ENCODE measurements at places on chromosomes 5 and 9.

GRCh38 chr5:142846406-142846805 lies 76.2 kb downstream of the ARHGAP26 start:
- DNase-seq: no peak

DNA sequence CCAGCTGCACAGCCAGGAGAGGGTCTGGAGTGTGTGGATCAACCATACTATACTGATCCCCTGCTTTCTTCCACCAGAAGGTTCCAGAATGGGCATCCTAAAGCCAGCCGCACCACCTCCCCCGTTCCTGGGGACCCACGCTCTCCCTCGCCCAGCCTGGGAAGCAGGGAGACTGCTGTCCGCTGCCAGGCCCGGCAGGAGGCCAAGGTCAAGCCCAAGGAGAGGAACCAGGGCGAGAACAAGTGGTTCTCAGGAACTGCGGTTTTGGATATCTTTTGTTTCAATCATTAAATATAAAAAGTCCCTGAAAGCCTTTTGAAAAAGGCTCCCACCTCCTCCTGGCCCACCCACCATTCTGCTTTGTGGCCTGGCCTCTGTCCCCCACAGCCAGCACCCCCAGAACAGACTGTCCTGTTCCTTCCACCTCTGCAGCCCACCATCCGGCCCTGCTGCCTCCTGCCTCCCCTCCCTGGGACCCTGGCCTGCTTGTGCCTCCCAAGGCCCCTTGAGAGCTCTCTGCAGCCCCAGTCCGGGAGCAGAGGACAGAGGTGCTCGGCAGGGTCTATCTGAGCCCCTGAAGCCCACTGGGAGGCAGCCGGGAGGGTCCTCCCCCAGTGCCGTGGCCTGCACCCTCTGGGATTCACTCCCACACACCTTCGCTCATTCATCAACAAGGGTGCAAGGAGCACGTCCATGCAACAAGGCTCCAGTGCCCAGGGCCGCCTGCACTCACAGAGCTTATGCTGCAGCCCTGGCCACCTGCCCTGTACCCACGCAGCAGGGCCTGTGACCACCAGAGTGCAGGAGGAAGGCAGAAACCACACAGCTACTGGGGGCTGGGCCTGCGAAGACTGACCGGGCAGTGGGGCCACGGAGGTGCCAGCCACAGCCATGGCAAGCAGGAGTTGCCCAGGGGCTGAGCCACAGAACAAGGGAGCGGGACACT lies 614 bp upstream of the LCN6 start:
- no peak for DNase-seq

- DNase-seq: no peak
Observed at GRCh38 chr5:159797261-159797970, 118.9 kb upstream of the ADRA1B start.

- DNase-seq: no peak
Observed at GRCh38 chr5:169805937-169806700, 169.0 kb downstream of the DOCK2 start.

- no peak for DNase-seq
Observed at GRCh38 chr5:167472566-167473108, 818.8 kb upstream of the WWC1 start.

DNA sequence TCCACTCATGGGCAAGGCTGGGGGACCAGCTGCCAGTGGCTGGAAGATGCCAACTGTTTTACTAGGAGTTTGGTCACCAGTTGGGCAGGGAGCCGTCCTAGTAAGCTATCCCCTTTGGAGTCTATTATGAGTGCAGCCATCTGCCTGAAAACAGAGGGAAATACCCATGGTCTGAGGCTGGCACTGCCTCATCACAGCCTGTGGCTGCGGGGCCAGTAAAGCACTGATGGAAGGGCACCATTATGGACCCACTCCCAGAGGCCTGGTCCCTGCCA lies 187.2 kb upstream of the PANK3 start:
- peak; percentile 81 for DNase-seq

GRCh38 chr9:95726756-95727155 lies 148.7 kb upstream of the ERCC6L2 start:
- DNase-seq: peak; percentile 14

- DNase-seq: no peak
Observed at GRCh38 chr5:34831303-34831702, 7.7 kb upstream of the TTC23L start.

GRCh38 chr5:78235289-78235688 lies 59.2 kb downstream of the AP3B1 start:
- no peak for DNase-seq

- DNase-seq: peak; percentile 91
Observed at GRCh38 chr5:91384671-91385430, 1.7 kb upstream of the ARRDC3 start.

DNA sequence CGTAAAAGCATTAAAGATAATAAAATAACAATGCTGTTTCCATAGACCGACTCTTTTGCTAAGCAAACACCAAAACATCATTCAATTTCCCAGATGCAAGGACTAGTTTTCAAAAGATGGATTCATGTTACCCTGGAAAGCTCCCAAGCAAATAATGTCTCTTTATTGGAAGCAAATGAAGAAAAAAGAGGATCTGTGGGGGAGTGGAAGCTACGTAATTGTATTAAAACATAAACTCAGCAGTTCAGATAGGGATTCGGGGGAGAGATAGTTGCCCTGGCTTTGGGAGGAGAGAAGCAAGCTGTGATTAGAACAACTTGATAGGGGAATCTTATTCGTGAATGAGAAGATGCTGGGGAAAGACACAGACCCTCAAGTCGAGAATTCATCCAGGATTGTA lies 491.0 kb upstream of the CLINT1 start:
- no peak for DNase-seq

DNA sequence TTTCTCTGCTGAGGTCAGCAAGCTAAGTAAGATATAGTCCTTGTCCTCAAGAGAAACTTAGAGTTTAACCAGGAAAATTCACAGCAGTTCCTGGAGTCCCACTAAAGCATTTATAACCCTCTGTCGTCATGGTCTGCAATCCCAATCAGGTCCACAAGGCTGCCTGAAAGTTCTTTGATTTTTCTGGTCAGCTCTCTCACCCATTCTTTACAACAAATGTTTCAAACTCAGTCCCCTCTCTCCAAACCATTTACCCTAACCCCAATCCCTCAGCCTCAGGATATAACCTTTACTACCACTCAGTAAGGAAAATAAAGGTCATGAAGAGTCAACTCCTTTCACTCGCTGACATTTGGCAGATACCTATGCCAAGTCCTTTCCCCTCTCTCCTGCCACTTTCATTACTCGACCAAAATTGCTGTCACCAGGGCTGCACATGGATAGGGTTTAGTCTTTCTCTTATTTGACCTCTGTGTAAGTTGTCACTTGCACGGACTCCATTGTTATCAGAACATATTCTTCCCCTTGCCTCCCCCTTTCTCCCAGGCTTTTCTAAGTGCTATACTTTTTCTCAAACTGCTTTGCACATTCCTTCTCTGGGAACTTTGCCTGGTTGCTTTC lies 936.6 kb downstream of the NR2F1-AS1 start:
- DNase-seq: no peak

GRCh38 chr9:27181381-27181780 lies 72.4 kb downstream of the TEK start:
- DNase-seq: no peak

- DNase-seq: no peak
Observed at GRCh38 chr5:156329171-156329611, 2.2 kb downstream of the SGCD start.

DNA sequence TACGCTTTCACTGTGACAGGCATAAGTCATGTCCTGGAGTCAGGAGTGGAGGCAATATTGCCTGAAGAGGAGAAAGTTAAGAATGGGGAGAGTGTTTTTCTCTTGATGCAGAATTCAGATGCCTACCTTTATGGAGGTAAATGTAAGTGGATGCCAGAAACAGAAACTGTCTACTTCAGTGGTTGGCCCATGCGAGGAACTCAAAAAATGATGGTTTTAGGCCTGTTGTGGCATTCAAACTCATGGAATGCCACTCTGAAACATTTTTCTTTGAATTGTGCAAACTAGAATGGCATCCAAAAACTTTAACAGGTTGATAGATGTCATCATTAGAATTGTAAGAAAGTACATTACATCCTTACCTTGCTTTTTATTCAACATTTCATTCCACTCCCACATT lies 47.7 kb upstream of the NTRK2 start:
- DNase-seq: no peak

DNA sequence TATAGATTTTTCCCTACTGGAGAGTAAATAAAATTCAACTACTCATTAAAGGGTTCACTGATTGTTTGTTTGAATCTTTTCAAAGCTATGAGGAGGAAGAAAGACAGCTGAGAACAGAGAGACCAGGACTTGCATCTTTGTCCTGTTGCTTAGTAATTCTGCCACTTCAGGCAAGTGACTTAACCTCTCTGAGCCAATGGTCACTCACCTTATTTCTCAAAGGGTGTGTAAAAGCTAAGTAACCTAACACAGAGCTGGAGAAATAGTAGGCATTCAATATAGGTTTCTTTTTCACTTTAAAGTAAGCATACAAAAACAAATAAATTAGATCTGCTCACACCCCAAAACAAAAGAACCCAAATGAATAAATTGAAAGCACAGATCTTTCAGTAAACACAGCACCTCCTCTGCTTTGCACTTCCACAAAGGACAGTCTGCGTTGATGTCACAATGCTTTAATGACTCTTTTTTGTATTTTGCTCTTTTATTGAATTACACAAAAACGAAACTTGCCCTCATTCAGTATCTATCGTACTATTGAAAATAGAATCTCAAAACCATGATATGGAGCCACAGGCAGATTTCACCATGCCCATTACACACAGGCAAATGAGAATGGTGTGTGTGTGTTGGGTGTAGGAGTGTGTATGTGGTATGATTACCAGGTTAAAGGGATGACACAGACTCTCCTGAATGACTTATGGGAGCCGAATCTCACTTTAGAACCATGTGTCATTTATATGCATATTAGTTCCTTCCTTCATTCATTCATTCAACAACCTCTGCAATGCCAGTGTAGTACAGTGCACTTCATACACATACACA lies 166.0 kb downstream of the EBF1 start:
- no peak for DNase-seq

DNA sequence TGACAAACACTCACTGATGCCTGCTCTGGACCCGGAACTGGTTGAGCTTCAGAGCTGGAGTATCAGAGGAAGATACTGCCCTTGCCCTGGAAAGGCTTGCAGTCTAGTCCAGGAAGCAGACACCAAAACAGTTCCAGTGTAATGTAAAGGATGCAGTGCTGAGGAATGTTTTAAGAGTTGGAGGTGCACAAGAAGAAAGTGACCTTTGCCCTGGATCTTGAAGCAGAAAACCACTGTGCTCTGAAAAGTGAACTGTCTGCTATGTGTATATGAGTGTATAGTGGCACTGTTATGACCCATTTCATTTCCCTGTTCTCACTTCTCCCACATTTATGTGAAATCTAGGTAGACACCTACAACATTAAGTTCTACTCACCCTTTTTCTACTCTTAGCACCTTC lies 2.1 kb downstream of the ZNF346 start:
- DNase-seq: no peak

- DNase-seq: no peak
Observed at GRCh38 chr9:20650750-20651299, 28.5 kb upstream of the MLLT3 start.

GRCh38 chr9:73528926-73529325 lies 377.3 kb downstream of the ANXA1 start:
- DNase-seq: no peak

DNA sequence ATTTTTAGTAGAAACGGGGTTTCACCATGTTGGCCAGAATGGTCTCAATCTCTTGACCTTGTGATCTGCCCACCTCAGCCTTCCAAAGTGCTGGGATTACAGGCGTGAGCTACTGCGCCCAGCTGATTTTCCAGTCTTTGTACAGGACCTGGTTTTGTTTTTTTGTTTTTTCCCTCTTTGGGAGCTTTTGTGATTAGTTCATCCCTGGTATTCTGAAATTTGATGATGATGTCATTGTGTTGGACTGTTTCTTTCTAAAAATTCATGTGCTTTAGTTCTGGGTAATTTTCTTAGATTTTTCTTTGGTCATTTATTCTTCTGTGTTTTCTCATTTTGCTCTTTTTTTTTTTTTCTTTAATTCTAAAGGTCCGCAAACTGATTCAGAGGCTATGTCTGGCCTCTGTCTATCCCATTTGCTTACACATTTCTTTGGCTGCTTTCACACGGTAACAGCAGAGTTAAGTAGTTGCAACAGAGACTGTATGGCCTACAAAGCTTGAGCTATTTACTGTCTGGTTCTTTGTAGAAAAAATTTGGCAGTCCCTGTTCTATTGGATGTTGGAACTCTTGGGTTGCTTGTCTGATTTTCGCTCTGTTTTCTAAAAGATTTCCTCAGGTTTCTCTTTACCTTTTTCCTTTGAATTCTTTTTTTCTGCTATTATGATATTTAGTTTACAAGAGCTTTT lies 24.8 kb downstream of the STX17 start:
- no peak for DNase-seq

GRCh38 chr9:122190597-122191381 lies 31.1 kb downstream of the MORN5 start:
- no peak for DNase-seq

- no peak for DNase-seq
Observed at GRCh38 chr9:6671416-6671815, 25.9 kb upstream of the GLDC start.

DNA sequence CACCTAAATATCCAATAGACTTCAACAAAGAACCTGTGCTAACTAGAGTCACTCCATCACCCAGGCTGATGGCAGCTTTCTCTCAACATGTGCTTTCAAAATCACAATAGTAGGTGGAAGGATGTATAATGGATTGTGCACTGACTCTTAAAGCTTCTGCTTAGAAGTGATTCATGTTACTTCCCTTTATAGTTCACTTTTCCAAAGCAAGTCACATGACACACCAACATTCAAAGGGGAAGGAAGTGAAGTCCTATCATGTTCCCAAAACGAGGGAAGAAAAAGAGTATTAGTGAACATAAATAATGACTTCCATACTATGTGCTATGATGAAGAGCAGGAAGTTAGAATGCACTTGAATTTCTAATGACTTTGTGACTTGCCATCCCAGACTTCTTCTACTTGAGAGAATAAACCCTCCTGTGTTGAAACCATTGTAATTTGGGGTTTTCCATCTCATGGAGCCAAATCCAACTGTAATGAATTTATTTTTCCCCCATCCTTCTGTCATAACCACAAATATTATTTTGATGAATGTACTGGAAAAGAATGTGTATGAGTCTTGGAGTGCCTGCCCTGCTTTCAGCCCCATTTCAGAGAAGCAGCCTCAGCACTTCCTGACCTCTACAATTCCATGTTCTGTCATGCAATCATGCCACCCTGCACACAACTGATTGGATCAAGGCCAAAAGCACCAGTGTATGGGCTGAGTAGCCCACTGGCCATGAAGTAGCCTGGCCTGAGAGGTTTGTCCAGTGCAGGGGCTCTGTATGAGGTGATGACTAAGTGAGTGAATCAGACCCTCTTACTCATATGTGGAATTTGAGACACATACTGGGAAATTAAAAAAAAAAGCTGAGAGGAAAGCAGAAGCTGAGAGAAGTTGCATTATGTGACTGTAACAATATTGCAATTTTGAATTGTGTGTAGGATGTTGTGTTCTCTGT lies 525.9 kb upstream of the CLINT1 start:
- DNase-seq: no peak

- no peak for DNase-seq
Observed at GRCh38 chr9:105921057-105921726, 226.9 kb downstream of the TMEM38B start.

Measured in putamen (tissue), 1 donor.